ENCODE measurements at places on chromosomes 1 and 21. TPM values are rescaled to one million over a fixed set of nuclear protein-coding genes. Genes with fewer than 3 reads are reported as not detected.

CFHR1 gene
- total RNA-seq, result not detected

- no peak for DNase-seq
These were observed 374.4 kb upstream of the PRMT6 start for GRCh38 chr1:106681939-106682522.

GRCh38 chr1:201608635-201609395 lies 69.9 kb downstream of the NAV1 start:
- no peak for DNase-seq

- no peak for DNase-seq
These were observed 564.2 kb downstream of the PTPRU start for GRCh38 chr1:29800522-29800956.

Measured in HFFc6 (cell line).